ENCODE measurements at places on chromosomes 16 and 17.
A peak's percentile ranks its signal among the peaks of the same experiment; 100 is the strongest.

GRCh38 chr16:90023078-90023447, 3.8 kb upstream of the DBNDD1 start:
- no peak for DNase-seq

DNA sequence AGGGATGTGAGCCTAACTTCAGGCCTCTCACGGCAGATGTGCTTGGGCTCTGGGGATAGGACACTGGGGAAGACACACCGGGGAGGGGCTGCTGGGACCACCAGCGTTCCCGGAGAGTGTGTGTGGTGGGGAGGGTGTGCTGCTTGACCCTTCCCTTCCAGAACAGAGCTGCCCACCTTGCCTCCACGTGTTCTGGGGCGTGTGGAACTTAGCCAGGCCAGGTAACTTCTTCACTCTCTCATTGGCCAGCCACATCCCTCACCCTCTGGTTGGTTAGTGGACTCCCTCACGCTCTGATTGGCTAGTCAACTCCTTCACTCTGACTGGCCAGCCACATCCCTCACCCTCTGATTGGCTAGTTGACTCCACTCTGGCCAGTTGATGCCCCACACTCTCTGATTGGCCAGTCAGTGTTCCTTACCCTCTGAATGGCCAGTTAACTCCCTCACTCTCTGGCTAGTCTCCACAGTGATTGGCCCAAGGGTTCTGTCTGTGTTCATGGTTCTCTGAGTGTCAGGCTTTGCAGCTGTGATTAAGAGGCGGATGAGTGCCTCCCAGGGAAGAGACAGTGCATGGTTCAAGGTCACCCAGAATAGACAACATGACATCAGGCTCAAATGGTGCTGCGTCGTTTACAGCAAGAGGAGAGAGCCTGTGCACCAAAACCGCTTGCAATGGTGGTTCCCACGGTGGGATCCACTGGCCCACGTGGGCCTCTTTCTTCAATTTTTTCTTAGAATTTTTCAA, 10.0 kb downstream of the TMEM235 start:
- DNase-seq, result peak; percentile 92

DNA sequence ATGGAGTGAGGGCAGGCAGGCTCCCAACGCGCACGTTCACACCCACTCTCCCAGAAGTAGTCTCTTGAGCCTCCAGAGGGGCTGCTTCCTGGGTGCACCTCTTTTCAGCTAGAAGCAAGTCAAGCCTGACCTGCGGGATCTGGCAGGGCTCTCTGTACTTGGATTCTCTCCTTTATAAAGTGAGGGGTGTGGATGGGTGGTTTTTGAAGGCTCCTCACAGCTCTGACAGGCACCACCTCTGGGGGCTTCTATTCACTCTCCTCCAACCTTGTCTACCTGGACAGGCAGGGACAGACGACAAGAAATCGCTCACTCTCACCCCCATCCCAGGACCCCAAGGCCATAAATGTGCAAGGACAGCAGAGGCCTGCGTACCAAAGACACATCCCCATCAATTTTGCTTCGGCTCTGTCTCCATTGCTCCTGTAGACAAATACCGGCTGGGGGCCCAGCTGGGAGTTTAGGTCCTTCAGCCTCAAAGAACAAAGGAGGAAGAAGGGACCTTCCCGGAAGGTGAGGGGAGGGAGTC, 814 bp upstream of the DYNLL2 start:
- DNase-seq, result no peak

DNA sequence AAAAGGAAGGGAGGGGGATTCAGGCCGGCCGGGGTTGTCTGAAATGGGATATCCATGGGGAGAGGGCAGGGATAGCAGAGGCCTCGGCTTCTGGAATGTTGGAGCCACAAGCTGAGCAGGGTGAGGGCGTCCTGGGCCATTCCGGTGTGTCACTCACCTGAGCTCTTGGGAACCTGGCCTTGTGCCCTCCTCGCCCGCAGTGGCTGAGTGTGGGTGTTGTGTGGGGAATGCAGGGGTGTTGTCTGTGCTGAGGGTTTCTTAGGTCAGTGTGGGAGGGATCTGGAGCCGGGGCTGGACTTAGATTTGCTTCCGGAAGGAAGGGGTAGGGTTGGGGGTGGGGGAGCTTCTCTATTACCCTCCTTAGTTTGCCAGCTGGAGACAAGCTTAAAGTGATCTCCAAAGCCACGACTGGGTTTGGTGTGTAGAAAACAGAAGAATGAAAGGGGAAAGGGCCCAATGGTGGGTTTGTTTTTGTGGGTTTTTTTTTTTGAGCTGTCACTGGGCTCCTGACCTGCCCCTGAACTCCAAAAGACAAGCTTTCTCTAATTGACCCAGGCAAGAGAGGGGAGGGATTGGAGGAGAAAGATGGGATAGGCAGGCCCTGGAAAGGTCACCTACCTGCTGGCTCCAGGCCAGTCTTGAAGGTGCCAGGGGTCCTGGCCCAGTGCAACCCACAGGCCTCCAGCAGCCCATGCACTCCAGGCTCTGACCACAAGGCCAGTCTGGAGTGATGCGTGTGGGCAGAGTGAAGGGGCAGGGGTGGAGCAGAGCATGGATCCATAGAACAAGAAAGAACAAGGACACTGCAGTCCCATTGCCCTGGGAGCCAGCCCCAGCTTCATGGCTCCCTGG, at the start of gene SULT1A2:
SULT1A2 (minus strand) TSS at position 211 of the 852 bp plus-strand sequence. CDS start 1,120 bp downstream, outside the sequence.
- peak; percentile 43 for DNase-seq

DNA sequence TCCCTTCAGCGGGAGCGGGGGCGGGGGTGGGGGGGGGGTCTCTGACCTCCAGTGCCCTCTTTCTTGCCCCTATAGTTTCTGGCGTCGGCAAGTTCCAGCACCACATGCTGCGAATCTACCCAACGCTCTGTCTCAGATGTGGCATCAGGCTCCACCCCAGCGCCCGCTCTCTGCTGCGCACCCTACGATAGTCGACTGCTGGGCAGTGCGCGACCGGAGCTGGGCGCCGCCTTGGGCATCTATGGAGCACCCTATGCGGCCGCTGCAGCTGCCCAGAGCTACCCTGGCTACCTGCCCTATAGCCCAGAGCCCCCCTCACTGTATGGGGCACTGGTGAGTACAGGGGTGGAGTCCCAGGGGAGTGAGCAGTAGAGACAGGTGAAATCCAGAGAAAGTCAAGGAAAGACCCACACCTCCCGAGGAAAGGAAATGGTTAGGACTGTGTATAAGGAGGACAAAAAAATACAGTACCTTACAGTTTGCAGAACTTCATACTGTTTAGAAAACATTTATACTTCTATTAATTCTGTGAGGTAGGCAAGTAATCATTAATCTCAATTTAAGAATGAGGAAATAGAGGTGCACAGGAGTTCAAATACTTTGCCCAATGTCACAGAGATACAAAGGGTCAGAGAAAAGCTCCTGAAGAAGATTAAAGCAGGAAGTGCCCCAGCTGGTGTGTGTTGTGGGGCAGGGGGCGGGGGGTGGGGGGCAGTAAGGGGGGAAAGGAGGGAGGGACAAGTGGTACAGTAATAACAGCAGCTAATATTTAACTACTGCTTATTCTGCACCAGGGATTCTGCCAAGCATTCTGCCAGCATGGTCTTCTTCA, 2.5 kb downstream of the IRX6 start:
- no peak for DNase-seq

DNA sequence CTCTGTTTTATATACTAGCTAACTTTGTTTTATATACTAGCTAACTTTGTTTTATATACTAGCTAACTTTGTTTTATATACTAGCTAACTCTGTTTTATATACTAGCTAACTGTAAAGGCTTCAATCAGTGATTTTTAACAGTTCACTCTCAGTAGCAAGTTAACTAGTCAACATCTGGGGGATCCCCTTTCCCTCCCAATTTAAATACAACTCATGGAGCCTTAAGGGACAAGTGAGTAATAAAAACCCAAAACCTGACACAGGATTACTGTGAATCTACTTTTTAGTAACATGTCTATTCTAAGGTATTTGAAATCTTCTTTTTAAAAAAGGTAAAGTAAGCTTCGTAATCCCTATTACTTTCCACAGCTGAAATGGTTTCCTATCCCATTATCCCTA, 32.2 kb downstream of the FAM222B start:
- no peak for DNase-seq

GRCh38 chr17:19000531-19001325, 3.8 kb downstream of the FAM83G start:
- no peak for DNase-seq

- DNase-seq, result no peak
Observed at GRCh38 chr16:67548265-67549126, 13.8 kb upstream of the CTCF start.

GRCh38 chr17:6392609-6393350, 42.1 kb downstream of the AIPL1 start:
- DNase-seq, result no peak

GRCh38 chr17:56939869-56940484, 20.9 kb downstream of the COIL start:
- no peak for DNase-seq
